ENCODE measurements at places on chromosomes 11 and 22. TPM values are rescaled to one million over a fixed set of nuclear protein-coding genes. Genes with fewer than 3 reads are reported as not detected.

The CADM1 gene
- 144 TPM for polyA plus RNA-seq

The CDC42EP2 gene
- 6.5 TPM for polyA plus RNA-seq

The F2 gene
- 0.21 TPM for polyA plus RNA-seq

DNA sequence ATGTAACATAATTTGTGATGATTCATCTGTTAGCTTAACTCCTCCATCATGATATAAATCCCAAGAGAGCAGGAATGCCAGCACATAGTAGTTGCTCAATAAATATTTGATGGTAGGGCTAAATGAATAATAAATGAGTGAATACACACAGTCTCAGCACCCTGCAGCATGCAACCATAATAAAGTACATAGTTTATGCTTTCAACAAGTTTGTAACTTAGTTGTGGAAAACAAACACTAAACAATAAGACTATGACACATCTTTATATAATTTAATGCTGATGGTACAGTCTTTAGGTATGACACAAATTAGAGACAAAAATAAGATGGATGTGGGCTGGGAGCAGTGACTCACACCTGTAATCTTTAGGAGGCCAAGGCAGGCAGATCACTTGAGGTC lies 3.8 kb downstream of the ALKBH8 start:
- DNase-seq: no peak

DNA sequence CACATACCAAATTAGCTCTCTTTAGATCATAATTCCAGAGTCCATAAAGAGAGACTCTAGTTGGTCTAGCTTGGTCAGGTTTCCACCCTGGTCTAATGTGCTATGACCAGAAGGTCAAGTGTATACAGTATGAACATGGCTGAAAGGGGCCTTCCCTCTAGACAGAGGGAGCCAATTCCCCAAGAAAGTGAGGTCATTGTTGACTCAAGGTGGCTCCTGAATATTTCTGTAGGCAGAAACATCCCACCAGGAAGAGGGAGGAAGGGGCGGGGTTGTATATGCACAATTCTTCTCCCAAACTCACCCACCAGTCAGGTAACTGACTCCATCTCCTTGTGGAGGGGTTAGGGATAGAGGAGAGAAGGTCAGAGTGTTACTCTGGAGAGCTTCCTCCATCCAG lies 281.8 kb upstream of the PLET1 start:
- no peak for DNase-seq

Measured in right renal cortex interstitium (tissue), 3 donors.